ENCODE measurements at places on chromosomes 6 and 20.

GRCh38 chr6:160279850-160280249, 21.2 kb upstream of the SLC22A2 start:
- no peak for DNase-seq

GRCh38 chr20:38579219-38579910, 1.6 kb upstream of the ADIG start:
- DNase-seq: no peak

- no peak for DNase-seq
These were observed 148.4 kb upstream of the FOXQ1 start for GRCh38 chr6:1163501-1163900.

DNA sequence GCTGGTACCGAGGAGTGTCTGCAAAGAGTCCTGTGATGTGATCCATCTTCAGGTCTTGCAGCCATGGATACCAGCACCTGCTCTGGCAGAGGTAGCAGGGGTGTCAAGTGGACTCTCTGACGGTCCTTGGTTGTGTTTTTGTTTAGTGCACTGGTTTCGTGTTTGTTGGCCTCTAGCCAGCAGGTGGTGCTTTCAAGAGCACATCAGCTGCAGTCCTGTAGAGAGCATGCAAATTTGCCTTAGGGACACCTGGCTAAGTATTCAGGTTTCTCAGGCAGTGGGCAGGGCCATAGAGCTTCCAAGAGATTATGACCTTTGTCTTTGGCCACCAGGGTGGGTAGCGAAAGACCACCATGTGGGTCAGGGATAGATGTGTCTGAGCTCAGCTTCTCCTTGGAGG, 14.5 kb upstream of the RGS17 start:
- DNase-seq: no peak

GRCh38 chr6:163706500-163707087, 292.1 kb downstream of the QKI start:
- DNase-seq: no peak

- no peak for DNase-seq
These were observed 115.3 kb downstream of the RTN4IP1 start for GRCh38 chr6:106513808-106514582.

- DNase-seq: no peak
These were observed 70.5 kb downstream of the MOXD1 start for GRCh38 chr6:132330759-132331158.

GRCh38 chr6:10048370-10049297, 366.2 kb downstream of the TFAP2A start:
- DNase-seq: no peak

All from cortex of kidney (tissue), 1 donor.